Neural crest cell (in vitro differentiated cells): ENCODE measurements at places on chromosomes 2 and 18. TPM values are rescaled to one million over a fixed set of nuclear protein-coding genes. Genes with fewer than 3 reads are reported as not detected.
A peak's percentile ranks its signal among the peaks of the same experiment; 100 is the strongest.

- DNase-seq = no peak
- H3K4me3 ChIP-seq = no peak overlapping the region
- H3K4me1 ChIP-seq = peaks cover 24% of the 10 kb centered on the region
- no peaks in the 10 kb centered on the region for H3K27me3 ChIP-seq
- H3K36me3 ChIP-seq = no peaks in the 10 kb centered on the region
Observed at GRCh38 chr2:45892757-45893156, 241.3 kb downstream of the PRKCE start.

GRCh38 chr2:54403512-54404238, 52.5 kb upstream of the SPTBN1 start:
- no peak for DNase-seq
- peaks cover 55% of the 10 kb centered on the region for H3K4me1 ChIP-seq
- no peaks in the 10 kb centered on the region for H3K27me3 ChIP-seq
- H3K4me3 ChIP-seq = no peak overlapping the region
- no peaks in the 10 kb centered on the region for H3K36me3 ChIP-seq
- no peak overlapping the region for H3K27ac ChIP-seq

DNA sequence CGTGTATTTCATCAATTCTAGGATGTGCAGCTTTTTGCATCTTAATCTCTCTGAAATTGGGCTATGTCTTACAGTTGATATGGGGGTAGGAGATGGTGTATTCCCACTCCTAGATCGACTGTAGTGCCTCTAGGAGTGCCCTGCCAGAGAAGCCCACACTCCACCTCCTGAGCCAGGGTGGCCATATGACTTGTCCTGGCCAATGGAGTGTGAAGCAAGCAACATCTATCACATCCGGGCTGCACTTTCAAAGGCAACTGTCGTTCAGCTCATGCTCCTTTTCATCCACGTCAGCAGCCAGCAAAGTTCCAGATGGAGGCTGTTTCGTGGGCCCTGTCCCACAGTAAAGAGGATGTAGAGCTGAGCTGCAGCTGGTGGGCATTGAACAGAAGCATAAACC, 149.4 kb upstream of the SLC1A4 start:
- no peaks in the 10 kb centered on the region for H3K36me3 ChIP-seq
- H3K4me1 ChIP-seq = peaks cover 21% of the 10 kb centered on the region
- H3K27me3 ChIP-seq = no peaks in the 10 kb centered on the region
- no peak overlapping the region for H3K4me3 ChIP-seq
- H3K27ac ChIP-seq = no peak overlapping the region

DNA sequence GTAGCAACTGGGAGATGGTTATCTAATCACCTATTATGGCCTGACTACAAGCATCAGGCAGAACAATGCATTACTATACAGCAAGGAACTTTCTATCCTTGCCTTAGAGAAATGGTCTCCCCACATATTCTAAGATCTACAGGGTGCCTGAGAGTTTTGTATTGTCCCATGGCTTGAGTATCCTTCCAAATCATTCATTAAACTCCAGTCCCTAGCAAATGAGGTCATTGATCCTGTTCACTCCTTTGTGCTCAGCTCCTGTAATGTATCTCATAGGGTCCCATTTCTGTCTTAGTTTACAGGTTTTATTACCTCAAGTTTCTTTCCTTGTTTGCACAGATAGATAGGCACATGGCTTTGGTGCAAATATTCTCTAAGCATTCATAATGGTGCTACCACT, 9.0 kb downstream of the HNMT start:
- peaks cover 10% of the 10 kb centered on the region for H3K4me1 ChIP-seq
- no peak overlapping the region for H3K27ac ChIP-seq
- DNase-seq = no peak
- no peaks in the 10 kb centered on the region for H3K27me3 ChIP-seq

- peak; percentile 67 for DNase-seq
- H3K4me1 ChIP-seq = peaks cover 16% of the 10 kb centered on the region
- peak overlapping the region; percentile 97 for H3K27ac ChIP-seq
- no peaks in the 10 kb centered on the region for H3K27me3 ChIP-seq
Observed at GRCh38 chr2:96832754-96833507, 10.9 kb downstream of the ANKRD23 start.

DNA sequence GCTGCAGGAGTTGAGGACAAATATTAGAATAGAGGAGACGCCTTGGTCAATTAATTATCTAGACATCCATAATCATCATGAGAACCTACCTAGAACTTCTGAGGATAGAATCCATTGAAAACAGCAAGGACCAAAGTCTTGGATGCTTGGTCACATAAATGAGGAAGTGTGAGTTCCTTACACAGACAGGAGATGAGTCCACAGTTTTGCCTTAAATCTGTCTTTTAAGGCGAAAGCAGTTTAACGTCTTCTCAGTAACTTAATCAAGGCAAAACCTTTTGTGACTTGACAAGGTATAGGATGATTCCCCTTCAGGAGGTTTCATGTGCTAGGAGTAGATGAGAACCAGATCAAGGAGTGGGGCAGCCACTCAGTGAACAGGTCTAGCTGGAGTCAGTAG, 1783.2 kb upstream of the CELF4 start:
- no peaks in the 10 kb centered on the region for H3K36me3 ChIP-seq
- no peak overlapping the region for H3K4me3 ChIP-seq
- no peak overlapping the region for H3K27ac ChIP-seq
- peaks cover 7% of the 10 kb centered on the region for H3K4me1 ChIP-seq

DNA sequence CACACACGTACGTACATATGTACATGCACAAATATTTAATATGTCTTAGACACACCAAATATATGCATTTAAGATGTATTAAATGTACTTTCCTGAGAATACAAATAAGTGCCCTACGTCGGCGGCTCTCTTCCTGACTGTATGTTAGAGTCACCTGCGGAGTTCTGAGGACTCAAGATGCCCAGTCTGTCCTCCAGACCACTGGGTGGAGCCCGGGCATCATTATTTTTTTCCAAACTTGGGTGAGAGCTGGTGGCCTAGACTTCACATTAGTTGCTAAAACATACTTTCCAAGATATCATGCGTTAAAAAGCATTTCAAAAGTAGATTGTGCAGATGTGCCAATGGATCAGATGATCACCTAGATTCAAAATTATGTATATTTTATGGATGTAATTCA, 2.9 kb downstream of the IL18R1 start:
- H3K4me3 ChIP-seq = no peak overlapping the region
- H3K27me3 ChIP-seq = peaks cover 47% of the 10 kb centered on the region
- H3K36me3 ChIP-seq = no peaks in the 10 kb centered on the region
- DNase-seq = no peak
- no peak overlapping the region for H3K27ac ChIP-seq
- peaks cover 3% of the 10 kb centered on the region for H3K4me1 ChIP-seq

DNA sequence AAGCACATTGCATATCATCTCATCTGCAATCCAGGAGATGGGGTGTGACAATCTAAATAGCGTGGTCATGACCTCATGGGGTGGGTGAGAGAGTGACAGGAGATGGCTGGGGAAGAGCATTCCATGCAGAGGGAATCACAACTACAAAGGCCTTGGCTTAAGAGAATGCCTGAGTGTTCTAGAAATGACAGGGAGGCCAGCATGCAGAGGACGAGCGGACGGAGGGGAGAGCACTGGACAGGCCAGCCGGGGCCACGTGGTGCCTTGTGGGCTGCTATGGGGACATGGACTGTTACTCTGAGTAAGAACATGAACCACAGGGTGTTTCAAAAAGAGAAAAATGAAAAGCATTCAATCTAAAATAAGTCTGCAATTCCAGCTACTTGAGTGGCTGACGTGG, 117.9 kb upstream of the ODC1 start:
- peak overlapping the region; percentile 65 for H3K27ac ChIP-seq
- peaks cover 18% of the 10 kb centered on the region for H3K4me1 ChIP-seq
- H3K27me3 ChIP-seq = no peaks in the 10 kb centered on the region
- no peak for DNase-seq
- no peak overlapping the region for H3K4me3 ChIP-seq

DNA sequence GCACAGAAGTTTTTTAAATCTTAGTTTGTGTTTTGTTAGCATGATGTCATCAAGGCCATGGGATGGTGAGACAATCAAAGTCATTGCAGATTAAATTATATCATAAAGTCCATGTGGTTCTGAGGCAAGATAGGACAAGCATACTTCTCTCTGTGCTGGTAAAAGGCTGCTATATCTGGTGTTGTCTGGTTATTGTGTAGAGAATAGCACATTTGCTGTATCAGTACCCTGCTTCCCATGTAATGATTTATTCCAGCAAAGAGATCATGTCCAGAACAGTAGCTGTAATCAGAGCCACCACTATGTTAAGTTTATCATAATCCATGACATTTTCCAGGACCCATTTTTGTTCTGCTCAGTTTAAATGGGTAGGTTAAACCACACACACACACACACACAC, 123.0 kb downstream of the TTC27 start:
- no peaks in the 10 kb centered on the region for H3K27me3 ChIP-seq
- peaks cover 28% of the 10 kb centered on the region for H3K36me3 ChIP-seq
- DNase-seq = no peak
- no peak overlapping the region for H3K4me3 ChIP-seq
- H3K4me1 ChIP-seq = no peaks in the 10 kb centered on the region

DNA sequence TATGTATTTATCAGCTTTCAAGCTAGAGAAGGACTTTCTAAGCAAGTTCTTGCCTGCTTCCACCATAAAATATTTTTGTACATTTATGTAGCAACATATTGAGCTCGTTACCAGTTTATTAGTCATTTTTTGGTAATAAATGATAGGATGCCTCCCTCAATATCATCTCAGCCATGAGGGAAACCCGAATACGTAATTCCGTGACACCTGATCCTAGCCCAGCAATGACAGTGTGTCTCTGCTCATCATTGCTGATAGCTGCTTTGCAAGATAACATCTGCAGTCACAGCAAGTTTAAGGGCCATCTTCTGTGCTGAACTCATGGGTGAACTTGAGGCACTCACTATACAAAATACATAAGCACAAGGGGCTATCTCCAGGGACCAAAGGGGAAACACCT, 62.2 kb downstream of the COL6A3 start:
- no peaks in the 10 kb centered on the region for H3K4me1 ChIP-seq
- DNase-seq = no peak
- no peak overlapping the region for H3K4me3 ChIP-seq

DNA sequence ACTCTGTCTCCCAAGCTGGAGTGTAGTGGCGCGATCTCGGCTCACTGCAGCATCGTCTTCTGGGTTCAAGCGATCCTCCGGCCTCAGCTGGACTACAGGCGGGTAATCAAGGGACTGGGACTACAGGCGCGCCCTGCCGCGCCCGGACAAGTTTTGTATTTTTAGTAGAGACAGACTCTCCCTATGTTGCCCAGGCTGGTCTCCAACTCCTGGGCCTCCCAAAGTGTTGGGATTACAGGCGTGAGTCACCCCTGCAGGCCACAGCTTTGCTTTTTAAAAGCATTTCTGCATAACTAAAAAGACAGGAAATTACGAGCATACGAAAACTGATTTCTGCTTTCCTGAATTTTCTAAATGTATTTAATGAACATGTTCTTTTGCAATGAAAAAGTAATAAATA, 916 bp upstream of the OSBPL1A start:
- H3K27me3 ChIP-seq = peaks cover 15% of the 10 kb centered on the region
- H3K4me1 ChIP-seq = peaks cover 32% of the 10 kb centered on the region
- peak overlapping the region; percentile 89 for H3K4me3 ChIP-seq
- no peak for DNase-seq
- no peaks in the 10 kb centered on the region for H3K36me3 ChIP-seq
- no peak overlapping the region for H3K27ac ChIP-seq

DNA sequence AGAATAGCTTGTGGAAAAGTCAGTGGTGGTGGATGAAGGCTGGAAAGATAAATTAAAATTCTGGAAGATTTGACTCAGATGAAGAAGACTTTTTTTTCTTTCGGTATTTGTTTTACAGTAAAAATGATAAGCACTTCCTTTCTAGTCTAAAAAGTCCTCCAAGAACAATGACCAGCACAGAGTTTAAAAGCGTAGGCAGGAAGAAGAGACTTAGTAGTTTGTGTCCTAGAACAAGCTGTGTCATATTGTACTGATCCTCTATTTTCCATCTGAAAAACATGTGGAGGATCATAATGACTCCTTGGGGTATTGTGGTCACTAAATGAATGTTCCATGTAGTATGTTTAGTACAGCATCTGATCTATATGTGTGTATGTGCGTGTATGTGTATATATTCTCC, 132.4 kb upstream of the FSHR start:
- peaks cover 5% of the 10 kb centered on the region for H3K4me1 ChIP-seq
- no peak for DNase-seq
- H3K4me3 ChIP-seq = no peak overlapping the region
- no peaks in the 10 kb centered on the region for H3K36me3 ChIP-seq

DNA sequence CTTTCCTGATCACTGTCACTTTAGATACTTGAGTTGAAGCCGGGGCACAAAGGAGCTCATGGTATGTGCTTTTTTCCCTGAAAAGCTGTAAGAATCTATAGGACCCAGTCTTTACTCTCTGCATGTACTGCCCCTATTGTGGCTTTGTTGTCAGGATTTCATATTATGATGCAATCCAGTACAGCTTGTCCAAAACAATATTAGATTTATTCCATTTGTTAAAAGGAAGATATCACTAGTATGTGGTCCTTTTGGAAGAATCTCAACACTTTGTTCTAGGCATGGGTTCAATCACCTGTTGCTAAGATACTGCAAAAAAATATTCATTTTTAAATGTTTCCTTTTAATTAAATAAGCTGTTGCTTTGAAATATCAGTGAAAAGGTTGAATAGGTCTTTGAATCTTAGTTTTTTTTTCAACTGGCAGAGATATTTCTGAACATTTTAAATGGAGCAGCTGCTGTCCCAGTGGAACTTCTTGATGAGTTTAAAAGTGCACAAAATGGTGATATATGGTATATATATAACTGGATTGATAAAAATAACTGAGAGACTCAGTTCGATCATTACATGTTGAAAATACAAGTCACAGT, 256.6 kb upstream of the NT5C1B start:
- H3K4me3 ChIP-seq = no peak overlapping the region
- H3K4me1 ChIP-seq = peaks cover 4% of the 10 kb centered on the region
- no peaks in the 10 kb centered on the region for H3K36me3 ChIP-seq

DNA sequence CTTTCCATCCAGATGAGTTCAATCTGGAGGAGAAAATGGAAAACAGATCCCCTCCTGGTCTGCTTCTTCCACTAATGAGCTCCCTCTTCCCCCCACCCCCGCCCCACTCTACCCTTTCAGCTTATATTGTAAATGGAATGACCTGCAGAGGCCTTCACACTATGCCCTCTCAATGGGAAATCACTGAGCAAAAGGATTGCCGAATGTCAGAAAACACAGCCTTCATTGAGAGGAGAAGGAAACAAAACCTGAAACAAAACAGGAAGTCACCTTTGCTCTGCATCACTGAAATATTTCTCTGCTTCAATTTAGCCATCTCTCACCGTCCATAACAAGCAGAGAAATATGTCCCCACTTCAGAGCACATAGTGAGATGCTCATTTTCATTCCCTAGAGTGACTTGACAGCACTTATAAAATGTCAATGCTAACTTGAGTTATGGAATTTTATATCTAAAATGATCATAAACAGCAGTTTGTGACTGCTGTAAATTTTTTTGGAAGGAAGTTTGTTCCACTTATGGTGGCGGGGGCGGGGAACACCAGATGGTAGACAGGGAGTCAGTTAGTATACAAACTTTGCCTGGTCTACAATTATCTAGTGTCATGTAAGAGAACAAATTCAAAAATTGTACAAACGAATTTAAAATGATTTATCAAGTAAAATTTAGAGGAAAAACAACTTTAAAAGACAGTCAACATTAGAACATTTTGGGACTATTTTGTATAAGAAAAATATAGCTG, 1.8 kb upstream of the FRZB start:
- peak overlapping the region; percentile 89 for H3K4me3 ChIP-seq
- no peaks in the 10 kb centered on the region for H3K36me3 ChIP-seq
- no peaks in the 10 kb centered on the region for H3K27me3 ChIP-seq
- H3K4me1 ChIP-seq = peaks cover 71% of the 10 kb centered on the region

GRCh38 chr2:72962911-72963310, 45.6 kb downstream of the EMX1 start:
- peaks cover 9% of the 10 kb centered on the region for H3K4me1 ChIP-seq
- H3K4me3 ChIP-seq = no peak overlapping the region
- peaks cover 14% of the 10 kb centered on the region for H3K27me3 ChIP-seq

The TMEM178A gene
- total RNA-seq = 12.0 and 12.3 TPM in 2 replicates

The LRATD1 gene
- total RNA-seq = 3.0 and 3.6 TPM in 2 replicates

The PLEK gene
- not detected in 2 replicates for total RNA-seq

The DIS3L2 gene
- 47.2 and 51.9 TPM in 2 replicates for total RNA-seq

The CCDC74B gene
- 12.6 and 13.9 TPM in 2 replicates for total RNA-seq

The TEKT4 gene
- not detected in 2 replicates for total RNA-seq
